Stimulated activated CD4-positive, alpha-beta T cell treated with anti-CD3 and anti-CD28 coated beads, Interleukin-4, amount 100 ng/mL, for 4 hours (primary cell): ENCODE measurements at places on chromosomes 5 and 9.

DNA sequence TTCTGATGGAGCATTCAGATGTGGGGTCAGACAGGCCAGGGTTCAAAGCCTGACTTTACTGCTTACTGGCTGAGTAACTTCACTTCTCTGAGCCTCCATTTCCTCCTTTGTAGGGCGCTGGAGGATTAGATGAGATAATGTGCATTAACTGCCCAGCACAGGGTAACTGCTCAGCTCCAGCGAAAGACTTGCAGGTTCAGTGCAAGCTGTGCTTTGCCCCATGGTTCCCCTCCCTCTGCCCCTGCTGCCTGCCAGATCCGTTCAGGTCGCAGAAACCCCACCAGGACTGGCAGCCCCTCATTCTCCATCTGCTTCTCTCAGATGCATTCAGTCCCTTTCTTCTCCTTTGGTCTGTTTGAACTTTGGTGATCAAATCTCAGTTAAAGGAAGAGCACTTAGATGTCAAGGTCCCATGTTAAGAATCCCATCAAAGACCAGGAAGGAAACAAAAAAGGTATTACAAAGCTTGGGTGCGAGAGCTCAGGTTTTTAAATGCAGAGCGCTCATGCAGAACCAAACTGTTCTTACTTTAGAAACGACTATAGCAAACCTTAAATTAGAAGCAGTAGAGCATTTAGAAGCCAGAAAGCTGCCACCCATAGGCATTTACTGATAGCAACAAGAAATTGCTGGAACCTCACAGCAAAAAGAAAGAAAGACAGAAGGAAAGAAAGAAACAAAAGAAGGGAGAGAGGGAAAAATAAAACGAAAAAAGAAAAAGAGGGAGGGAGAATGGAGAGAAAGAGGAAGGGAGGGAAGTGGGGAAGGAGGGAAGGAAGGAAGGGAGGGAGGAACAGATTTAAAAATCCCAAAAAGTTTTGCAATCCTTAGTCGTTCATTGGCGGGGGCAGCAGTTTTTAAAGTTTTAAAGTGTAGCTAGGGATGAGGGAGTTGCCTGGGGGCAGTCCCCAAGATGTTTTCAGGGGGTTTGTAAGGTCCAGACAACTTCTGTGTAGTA, 23.5 kb downstream of the AFAP1L1 start:
- no peak for DNase-seq

GRCh38 chr9:83649515-83649914, 26.6 kb downstream of the IDNK start:
- no peak for DNase-seq

- no peak for DNase-seq
Observed at GRCh38 chr9:131319486-131319885, 30.0 kb downstream of the PLPP7 start.

- DNase-seq: no peak
Observed at GRCh38 chr5:3793162-3793561, 197.5 kb downstream of the IRX1 start.

- no peak for DNase-seq
Observed at GRCh38 chr9:101495810-101496209, 37.8 kb upstream of the RNF20 start.

GRCh38 chr5:3155046-3155445, 403.6 kb upstream of the IRX2 start:
- DNase-seq: no peak

DNA sequence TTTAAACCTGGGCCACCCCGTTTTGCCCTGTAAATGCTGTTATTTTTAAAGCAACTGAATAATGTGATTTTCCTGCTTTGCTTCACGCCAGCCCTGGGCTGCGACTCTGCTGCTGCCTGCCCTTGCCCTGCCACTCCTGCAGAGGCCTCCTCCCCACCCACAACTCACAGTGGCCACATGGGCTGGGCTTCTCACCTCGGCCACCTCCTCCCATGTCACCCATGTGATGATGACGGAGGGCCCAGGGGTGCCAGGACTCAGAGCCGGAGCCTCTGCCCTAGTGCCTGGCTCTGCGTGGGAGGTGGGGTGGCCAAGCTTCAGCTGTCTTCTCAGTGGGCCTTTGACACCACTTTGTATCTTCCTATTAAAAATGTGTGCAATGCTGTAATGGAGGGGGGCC, 48.1 kb upstream of the NKD2 start:
- DNase-seq: no peak

GRCh38 chr9:18614116-18614515, 140.2 kb downstream of the ADAMTSL1 start:
- DNase-seq: no peak
